Activated T-cell treated with anti-CD3 and anti-CD28 coated beads, Interleukin-2, amount 50 U/mL, for 4 hours (primary cell): ENCODE measurements at places on chromosomes 6 and 20. TPM values are rescaled to one million over a fixed set of nuclear protein-coding genes. Genes with fewer than 3 reads are reported as not detected.

GRCh38 chr20:17531665-17532025 lies 466 bp upstream of the BFSP1 start:
- DNase-seq: no peak

GNAS gene
- 440 TPM for total RNA-seq

ADGRF1 gene
- total RNA-seq: not detected

DNA sequence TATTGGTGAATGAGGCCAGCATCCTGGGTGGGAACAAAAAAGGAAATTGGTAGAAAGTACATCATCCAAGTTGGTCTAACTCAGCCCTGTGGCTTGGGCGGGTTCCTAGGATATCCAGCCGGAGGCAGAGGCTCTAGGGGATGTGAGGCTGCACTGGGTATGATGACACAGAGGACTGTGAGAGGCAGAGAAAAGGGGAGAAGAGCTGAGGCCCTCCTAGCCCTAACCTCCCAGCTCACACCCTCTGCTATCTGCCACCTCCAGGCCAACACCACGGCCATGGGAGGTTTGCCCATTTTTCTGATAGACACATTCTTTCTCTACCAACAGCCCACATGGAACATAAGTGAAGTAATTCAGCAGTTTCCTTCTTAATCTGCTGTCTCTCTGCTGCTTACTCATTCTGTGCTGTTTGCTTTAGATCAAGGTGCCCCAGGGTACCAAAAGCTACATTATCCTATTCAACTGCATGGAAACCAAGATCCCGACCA lies 284.4 kb downstream of the ESR1 start:
- DNase-seq: no peak

GRCh38 chr6:84151669-84152068 lies 75.8 kb downstream of the CEP162 start:
- no peak for DNase-seq

TRIM40 gene
- total RNA-seq: not detected

DNA sequence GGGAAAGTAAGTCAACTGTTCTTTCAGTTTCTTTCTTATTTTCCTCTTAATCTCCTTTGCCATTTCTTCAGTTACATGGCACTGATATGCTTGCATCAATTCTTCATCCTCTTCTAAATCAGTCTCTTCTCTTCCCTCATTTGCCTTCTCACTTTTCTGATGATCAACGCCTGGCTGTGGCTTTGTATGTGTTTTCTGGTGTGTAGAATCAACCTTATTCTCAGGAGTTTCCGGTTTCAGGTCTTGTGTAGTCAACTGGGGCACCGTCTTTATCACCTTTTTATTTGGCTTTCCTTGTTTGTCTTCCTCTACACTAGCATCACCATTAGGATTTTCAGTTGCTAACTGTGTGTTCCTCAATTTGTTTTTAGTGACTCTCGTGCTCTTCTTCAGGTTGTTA lies 31.6 kb downstream of the AHI1 start:
- DNase-seq: no peak

GRCh38 chr6:92989656-92990055 lies 429.7 kb downstream of the EPHA7 start:
- DNase-seq: no peak

GRCh38 chr20:23397961-23398360 lies 23.3 kb downstream of the NAPB start:
- DNase-seq: no peak

DNA sequence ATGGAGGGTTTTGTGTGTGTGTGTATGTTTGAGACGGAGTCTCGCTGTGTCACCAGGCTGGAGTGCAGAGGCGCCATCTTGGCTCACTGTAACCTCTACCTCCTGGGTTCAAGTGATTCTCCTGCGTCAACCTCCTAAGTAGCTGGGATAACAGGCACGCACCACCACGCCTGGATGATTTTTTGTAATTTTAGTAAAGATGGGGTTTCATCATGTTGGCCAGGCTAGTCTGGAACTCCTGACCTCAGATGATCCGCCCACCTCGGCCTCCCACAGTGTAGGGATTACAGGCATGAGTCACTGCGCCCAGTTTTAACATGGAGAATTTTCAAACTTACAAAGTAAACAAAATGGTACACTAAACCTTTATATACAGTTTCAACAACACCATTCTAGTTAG lies 22.8 kb downstream of the AMD1 start:
- no peak for DNase-seq
